ENCODE measurements at places on chromosomes 3 and 15.

- DNase-seq, result peak; percentile 10
These were observed 23.0 kb upstream of the RETNLB start for GRCh38 chr3:108780235-108780634.

DNA sequence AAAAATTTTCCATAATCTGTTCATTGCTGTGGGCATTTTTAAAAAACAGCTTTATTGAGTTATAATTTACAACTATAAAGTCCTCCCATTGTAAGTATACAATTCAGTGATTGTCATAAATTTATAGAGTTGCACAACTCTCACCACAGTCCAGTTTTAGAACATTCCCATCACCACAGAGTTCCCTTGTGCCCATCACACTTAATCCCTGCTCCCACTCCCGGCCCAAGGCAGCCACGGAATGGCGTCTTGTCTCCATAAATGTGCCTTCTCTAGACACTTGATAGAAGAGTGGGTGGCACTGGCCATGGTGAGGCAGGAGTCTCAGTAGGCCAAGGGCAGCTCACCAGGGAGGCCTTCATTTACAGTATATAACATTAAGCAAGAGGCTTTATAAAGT lies 6.3 kb downstream of the TSEN2 start:
- DNase-seq, result no peak

DNA sequence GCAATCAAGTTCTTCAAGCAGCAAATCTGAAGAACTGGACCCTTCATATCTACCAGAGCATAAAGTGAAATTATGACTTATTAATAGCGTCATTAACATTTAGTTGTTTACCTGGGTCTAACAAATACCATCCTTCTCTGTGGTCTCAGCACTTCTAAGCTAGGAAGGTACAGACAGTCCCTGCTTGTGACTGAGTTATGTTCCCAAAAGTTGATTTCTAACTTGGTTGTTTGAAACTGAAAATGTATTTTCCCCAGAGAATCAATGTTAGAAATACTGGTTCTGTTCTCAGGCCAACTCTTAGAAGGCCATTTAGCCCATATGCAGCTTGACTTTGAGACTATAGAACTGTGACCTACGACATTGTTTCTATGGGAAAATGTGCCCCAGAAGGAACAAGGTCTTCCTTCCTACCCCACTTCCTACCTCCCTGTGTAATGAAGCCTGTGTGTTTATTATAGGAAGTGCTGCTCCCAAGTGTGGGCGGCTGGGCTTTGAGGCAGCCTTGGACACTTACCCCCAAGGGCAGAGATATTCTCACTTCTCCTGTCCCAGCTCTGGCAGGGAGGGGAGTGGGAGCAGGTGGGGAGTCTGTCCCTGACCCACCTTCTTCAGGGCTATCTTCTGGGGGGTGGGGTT lies 12.2 kb upstream of the MAPK6 start:
- DNase-seq, result no peak

DNA sequence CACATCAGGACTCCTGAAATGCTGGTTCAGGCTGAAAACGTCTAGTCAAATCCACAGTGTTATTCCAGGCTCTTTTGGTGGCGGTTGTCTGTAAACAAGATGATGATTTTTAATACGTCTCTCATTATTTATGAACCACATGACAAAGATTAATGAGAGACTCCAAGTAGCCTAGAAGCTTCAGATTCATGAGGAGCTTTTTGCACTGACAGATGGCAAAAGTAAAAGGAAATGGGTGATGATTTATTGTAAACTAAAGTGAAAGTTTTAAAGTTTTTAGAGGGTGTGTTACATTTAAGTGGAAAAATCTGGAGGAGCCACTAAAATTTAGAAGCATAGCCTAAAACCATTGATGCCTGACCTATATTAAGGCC lies 77.0 kb downstream of the BBX start:
- DNase-seq, result no peak

DNA sequence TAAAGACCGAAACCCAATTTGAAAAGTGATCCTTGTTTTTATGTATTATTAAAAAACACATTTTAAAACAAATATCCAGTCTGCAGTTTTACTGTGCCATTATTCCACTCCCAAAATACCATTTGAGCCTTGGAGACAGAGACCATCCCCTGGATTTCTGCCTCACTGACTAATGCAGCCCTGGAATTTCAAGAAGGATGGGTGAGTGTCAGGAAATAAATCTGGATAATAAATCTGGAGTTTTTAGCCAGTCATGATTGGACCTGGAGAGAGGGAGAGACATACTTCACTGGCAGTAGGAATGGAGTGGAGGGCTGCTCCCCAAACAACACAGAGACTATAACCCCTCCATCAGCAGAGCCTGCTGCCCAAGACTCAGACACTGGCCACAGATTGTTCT lies 123.3 kb downstream of the MYLK start:
- DNase-seq, result no peak

- no peak for DNase-seq
These were observed 110.6 kb downstream of the MAGI1 start for GRCh38 chr3:65928110-65928509.

GRCh38 chr15:41258750-41259471 lies 27.8 kb downstream of the CHP1 start:
- DNase-seq, result no peak

DNA sequence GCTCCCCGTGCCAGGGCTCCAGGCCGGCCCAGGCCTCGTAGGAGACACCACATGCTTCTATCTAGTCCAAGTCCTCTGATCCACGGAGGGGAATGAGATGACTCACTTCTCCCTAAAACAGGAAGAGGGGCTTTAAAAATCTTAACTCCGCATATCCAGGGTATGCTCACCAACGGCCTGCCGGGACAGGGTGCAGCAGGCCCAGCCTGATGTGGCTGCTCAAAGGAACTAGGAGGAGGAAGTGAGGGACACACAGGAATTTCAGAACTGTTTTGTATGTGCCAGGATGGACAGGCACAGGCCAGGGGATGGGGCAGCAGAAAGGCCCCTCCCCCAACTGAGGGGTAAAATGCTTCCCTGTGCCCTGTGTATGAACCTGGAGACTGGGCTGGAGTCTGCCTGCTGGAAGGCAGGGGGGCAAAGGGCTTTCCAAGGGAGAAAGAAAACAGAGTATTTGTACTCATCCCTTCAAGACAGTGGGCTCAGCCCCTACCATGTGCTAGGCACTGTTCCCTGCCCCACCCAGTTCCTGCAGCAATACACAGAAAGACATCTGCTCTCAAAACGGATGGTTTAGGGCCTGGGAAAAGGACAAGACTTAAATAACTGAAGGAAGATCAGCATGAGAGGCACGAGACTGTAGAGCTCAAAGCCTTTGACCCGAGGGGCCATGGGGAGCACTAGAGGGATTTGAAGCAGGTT lies 22.1 kb downstream of the CHDH start:
- no peak for DNase-seq

- DNase-seq, result no peak
These were observed 51.8 kb downstream of the RNF111 start for GRCh38 chr15:59039225-59039624.

DNA sequence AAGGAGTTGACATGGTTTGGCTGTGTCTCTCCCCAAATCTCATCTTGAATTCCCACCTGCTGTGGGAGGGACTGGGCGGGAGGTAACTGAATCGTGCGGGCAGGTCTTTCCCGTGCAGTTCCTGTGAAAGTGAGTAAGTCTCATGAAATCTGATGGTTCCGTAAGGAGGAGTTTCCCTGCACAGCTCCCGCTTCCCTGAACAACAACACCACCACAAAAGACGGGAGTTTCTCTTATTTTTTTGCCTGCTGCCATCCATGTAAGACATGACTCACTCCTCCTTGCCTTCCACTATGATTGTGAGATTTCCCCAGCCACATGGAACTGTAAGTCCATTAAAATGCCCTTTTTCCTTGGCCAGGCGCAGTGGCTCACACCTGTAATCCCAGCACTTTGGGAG lies 22.7 kb downstream of the XXYLT1 start:
- DNase-seq, result no peak

- no peak for DNase-seq
These were observed 44.1 kb downstream of the LIPC start for GRCh38 chr15:58475573-58476524.

- DNase-seq, result no peak
These were observed 339.8 kb downstream of the EPHA3 start for GRCh38 chr3:89447243-89447642.

GRCh38 chr3:15186101-15186476 lies 20.0 kb upstream of the CAPN7 start:
- DNase-seq, result no peak

- no peak for DNase-seq
These were observed 71.3 kb downstream of the SMAD6 start for GRCh38 chr15:66773129-66773873.

DNA sequence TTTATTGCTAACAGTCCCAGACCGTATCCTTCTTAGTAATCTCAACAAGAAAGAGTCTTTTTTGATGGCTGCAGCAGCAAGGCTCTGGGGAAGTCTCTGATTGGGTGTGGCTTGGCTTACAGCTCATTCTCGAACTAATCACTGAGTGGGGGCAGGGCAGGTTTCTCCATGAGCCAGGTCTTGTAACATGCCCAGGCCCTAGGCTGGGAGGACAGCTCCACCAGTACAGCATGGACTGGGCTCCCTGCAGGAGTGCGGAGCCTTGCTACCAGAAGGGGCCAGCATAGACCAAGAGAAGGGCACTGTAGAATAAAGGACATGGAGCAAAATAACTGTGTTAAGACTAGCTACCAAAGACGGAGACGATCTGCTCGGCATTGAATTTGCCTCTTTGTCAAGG lies 7.2 kb downstream of the CD276 start:
- DNase-seq, result no peak

DNA sequence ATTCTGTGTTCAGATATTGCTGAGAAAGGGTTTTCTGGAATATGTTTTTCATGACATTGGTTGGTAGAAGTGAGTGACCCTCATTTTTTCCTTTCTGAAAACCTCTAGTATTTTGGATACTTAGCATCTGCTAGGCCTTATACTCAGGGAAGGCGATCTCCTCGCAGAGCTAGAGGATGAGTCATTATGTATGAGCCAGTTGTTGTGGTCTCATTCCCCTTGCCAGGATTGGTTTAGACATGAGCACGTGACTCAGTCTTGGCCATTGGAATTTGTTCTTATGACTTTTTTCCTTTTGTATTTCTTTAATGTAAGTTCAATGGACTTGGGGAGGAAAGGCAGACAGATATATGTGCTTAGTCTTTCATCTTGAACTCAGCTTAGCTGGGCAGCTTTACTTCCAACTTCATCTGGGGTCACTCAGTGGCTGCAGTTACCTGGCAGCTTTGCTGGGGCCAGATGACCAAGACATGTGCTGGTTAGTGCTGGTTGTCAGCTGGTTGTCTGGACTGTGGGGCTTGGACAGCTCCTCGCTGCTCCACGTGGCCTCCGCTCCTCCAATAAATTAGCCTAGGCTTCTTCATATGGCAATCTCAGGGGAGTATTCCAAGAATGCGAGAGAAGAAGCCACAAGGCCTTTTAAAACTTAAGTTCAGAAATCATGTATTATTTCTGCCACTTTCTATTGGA lies 207.5 kb downstream of the IL20RB start:
- no peak for DNase-seq

GRCh38 chr3:164486150-164486549 lies 592.1 kb downstream of the SI start:
- DNase-seq, result no peak

DNA sequence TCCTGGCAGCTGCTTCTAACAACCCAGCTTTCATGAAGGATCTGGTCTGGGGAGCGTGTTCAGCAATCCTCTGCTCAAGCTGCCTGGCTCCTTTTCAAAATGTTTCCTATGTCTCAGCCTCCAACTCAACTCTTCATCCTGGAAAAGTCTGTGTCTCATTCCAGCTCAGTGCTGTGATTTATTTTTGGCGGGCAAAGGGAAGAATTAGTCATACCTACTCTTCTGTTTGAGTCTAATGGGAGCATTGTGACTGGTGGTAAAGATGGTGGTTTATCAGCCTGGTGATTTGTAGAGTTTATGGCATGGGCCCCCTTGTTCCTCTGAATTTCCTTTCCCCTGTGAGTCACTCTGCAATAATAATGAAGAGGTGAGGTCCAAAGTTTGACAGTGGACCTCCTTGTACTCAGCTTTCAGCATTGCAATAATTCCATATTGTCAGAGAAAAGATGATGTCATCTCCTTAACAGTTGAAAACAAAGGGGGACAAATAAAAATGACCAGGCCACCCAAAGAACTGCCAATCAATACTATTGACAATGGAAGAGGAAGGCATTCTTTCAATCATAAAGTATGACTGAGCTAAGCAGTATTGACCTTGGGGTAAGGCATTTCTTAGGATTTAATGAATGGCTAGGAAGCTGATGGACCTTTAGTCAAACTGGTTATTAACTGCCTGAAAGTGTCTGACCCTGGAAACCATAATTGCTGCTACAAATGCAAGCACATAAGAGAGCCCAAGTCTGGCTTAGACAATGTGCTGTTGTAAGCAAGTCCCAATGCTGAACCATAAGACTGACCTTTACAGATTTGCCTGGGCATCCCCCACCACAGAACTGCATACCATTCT lies 204.7 kb upstream of the MCTP2 start:
- no peak for DNase-seq

- no peak for DNase-seq
These were observed 236.4 kb downstream of the UACA start for GRCh38 chr15:70526974-70527325.

Data from activated naive CD4-positive, alpha-beta T cell (primary cell).